ENCODE measurements at places on chromosomes 11 and 22. TPM values are rescaled to one million over a fixed set of nuclear protein-coding genes. Genes with fewer than 3 reads are reported as not detected.

The BANF1 gene
- 67.2 TPM for total RNA-seq

The EFEMP2 gene
- 141 TPM for total RNA-seq

The MUC6 gene
- total RNA-seq: not detected

The ZP1 gene
- total RNA-seq: not detected

The PKP3 gene
- 8.9 TPM for total RNA-seq

The KCNQ1 gene
- 0.32 TPM for total RNA-seq

The ISX gene
- not detected for total RNA-seq

The ARHGEF17 gene
- total RNA-seq: 38.4 TPM

The TRIM51G gene
- total RNA-seq: not detected

The TENM4 gene
- 0.21 TPM for total RNA-seq

The LIPT2 gene
- 4.5 TPM for total RNA-seq

The C11orf21 gene
- total RNA-seq: not detected

The OR8H3 gene
- total RNA-seq: not detected

The GAL3ST3 gene
- not detected for total RNA-seq

The GTSE1 gene
- 0.35 TPM for total RNA-seq

The ANO1 gene
- not detected for total RNA-seq

The TEX54 gene
- total RNA-seq: not detected

The LRRC56 gene
- 2.3 TPM for total RNA-seq

The MFNG gene
- total RNA-seq: 0.68 TPM

The NPTXR gene
- 0.96 TPM for total RNA-seq

The PRR5 gene
- total RNA-seq: 78.2 TPM

The AQP11 gene
- total RNA-seq: 2.9 TPM

The KCNK4 gene
- not detected for total RNA-seq

The LRRC4C gene
- total RNA-seq: not detected

The GPHA2 gene
- total RNA-seq: not detected

The GGT1 gene
- total RNA-seq: 2.4 TPM

The INS gene
- not detected for total RNA-seq

The YDJC gene
- total RNA-seq: 13.3 TPM

All from myocyte (in vitro differentiated cells).